ENCODE measurements at places on chromosomes 5 and 9.

- DNase-seq, result no peak
Observed at GRCh38 chr5:102795526-102795925, 40.4 kb downstream of the PAM start.

GRCh38 chr5:125612181-125612721 is 811.0 kb upstream of the GRAMD2B start:
- DNase-seq, result no peak

- DNase-seq, result no peak
Observed at GRCh38 chr5:102283102-102283797, 12.8 kb downstream of the SLCO4C1 start.

DNA sequence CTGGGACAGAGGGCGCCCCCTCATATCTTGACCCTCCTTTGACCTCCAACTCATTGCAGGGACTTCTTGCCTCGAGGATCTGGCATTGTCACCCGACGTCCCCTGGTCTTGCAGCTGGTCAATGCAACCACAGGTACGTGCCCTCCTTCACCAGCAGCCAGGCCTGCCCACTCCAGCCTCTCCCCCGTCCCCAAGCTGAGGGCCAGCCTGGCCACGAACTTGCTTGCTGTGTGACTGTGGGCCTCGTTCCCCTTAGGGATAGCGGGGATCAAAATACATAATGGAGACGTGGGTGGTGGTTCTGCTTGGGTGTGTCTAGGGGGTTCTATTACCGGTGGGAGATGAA is 15.0 kb downstream of the DNM1 start:
- no peak for DNase-seq

DNA sequence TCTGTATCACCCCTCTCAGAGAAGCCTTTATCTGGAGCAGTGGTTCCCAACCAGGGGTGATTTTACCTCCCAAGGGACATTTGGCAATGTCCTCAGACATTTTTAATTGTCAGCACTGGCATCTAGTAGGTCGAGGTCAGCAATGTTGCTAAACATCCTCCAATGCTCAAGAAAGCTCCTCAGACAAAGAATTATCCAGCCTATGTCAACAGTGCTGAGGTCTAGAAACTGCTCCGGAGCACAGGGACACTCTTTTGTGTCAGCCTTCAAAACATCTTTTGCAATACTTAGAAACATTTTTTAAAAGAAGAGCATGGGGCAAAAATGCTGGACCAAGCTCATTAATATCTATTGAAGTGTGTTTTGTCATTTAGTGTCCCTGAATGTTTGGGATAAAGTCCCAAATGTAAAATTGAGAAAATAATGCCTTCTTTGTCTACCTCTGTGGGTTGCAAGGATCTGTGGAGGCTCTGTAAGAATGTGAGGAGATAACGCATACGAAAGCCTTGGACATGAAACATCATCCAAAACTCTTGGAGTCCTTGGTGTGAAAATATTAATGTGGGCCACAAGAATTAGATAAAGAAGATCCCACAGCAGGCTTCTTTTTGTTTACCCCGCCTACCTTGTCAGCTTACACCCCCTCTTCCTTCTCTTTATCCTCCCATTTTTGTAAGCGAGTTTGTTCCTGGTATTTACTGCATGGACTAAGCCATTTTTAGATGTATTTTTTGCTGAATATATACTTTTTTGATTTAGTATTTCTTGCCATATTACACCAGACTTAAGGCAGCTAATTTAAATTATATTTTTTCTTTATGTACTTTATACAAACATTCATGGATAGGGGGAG is 193.5 kb downstream of the CD180 start:
- DNase-seq, result no peak

DNA sequence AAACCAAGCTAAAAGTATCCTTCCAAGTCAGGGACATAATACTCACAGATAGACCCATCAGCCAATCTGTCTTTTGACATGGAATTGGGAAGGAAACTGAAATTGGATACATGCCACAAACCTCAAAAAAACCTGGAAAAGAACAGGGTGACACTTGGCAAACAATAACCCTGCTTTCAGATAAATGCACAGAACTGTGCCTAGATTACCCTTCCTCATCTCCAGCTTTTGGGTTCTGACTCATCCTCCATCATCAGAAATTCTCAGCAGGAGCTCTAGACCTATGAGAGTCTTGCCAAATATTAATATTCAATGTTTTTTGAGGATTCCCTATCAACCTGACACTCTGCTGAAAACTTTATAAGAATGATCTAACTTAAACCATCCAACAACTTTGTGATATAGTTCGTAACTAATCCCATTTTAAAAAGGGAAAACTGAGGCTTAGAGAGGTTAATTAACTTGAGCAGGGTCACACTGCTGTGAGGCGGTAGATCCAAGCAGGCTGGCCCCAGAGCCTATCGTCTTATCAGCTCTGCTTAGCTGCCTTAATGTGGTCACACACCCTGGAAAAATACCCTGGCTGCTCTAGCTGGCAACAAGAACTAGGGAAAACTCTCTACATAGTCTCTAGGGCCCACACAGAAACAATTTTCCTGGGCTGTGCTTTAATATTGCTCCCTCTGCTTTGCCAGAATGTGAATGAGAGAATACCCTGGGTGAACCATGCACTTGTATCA is 157.0 kb upstream of the TRPC7 start:
- DNase-seq, result no peak

- DNase-seq, result no peak
Observed at GRCh38 chr9:129441852-129442251, 179.0 kb downstream of the C9orf50 start.

DNA sequence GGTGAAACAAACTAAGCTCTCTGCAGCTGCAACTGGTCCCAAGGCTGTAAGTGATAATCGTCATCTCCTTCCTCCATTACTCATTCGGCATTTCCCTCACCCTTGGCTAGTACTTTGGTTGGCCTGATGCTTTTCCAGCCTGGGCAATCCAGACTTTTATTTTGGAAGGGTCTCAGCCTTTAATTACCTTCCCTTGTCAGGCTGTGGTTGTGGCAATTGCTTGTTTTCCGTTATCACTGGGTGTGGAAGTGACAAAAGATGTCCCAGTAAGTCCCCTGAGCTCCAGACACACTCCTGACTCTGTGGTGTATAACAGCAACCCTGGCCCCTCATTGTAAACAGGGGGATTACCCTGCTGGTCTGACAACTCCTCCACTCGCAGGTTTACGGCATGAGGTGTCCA is 6.3 kb upstream of the FAF2 start:
- no peak for DNase-seq

DNA sequence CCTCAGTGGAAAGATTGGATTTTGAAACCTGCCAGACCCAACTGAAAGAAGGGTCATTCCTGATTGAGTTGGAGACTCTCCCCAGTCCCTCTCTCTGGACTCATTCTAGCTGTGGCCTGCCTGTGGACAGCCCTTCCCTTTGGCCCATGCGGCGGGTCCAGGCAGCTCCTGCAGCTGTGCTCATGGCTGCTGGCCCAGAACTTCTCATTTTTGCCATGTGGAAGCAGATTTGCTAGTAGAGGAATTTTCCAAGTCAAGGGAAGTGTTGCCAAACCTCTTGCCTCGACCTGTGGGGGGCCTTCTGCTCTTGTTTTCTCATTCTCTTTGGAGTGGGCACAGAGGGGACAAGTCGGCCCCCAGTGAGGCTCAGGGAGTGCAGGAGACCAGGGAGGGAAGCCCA is 89.2 kb downstream of the ANKRD33B start:
- DNase-seq, result no peak

DNA sequence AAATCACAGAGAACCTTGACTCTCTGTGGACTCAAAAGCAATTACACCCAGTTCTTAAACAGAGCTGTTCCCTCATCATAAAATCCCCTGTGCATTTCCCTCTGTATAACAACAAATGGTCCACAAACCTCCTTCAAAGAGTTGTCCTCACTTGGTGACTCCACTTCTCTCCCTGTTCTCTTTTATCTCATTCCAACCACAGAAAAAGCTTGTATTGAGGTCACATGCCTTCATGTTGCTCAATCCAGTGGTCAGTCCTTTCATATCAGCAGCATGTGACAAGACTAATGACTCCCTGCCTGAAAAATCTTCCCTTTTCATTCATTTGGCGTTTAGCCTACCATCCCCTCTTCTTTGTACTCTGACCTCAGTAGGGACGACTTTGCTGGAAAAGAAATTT is 158.0 kb downstream of the DEPDC1B start:
- DNase-seq, result no peak

DNA sequence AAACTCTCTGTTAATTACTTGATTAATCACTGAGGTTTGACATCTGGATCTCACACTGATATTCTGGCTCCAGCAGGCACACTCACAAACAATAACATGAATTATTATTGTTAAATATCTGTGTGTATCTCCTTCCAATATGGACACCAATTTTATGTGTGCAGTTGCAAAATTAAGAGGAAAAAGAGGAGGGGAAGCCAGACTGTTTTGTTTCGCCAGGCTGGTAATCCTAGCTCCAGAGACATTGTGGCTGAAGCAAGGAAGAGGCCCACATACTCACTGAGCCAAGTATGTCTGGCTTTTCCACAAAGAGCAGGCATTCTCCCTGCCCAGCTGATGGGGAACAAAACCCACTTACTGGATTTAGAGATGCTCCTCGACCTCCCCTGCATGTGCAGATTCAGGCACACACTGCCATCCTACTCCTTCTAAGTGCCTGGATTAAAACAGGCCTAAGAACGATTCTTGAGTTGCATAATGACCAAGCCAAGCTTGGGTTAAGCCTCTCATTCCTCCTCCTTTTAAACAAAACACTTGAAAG is 181.9 kb downstream of the ESM1 start:
- DNase-seq, result no peak

DNA sequence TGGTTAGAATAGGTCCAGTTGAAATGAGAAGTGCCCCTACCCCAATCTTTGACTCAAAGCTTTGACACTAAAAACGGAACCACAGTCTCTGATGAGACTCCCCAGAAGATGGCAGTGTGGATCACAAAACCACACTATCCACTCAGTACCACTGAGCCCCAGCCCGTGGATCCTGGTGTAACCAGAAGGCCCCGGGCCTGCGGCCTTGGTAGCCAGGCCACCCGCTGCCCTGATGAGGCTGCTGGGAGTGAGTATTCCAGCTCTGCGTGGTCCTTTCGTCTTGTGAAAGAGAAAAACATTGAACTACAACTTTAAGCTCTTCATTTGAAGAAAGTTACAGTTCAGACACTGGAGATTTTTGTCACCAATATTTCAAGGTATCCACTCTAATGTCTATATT is 42.2 kb upstream of the FBP1 start:
- DNase-seq, result no peak

DNA sequence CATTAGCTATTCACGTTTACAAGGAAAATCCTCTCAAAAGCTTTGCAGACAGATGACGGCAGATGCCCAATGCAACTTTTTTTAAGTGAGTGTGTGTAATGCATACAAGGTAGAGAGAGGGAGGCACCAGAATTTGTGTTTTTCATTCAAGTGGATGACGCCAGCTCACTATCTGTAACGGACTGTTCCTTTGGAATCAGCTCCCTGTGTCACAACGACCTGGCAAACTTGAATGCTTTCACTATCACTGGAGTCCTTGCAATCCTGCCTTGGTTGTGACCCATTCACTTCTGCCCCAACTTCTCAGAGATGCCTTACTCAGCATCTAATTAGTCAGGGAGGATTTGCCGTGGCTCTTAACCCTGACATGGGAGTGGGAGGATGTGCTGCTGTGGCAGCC is 148.5 kb downstream of the BNC2 start:
- DNase-seq, result no peak

DNA sequence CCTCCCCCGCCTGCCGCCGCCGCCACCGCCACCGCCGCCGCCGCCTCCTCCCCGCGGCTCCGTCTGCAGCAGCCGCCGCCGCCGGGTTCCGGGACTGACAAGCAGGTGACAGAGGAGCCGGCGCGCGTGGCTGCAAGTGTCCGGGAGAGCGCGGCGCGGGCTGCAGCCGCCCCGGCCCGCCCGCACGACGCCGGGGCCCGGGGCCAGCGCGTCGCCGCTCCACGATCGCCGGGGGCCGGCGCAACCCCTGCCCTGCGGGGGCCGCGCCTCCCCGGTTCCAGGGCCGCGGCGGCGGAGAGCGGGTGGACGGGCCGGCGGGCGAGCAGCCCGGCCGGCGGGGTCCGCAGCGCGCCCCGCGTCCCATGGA is 343 bp downstream of the LMX1B start:
- DNase-seq, result no peak

DNA sequence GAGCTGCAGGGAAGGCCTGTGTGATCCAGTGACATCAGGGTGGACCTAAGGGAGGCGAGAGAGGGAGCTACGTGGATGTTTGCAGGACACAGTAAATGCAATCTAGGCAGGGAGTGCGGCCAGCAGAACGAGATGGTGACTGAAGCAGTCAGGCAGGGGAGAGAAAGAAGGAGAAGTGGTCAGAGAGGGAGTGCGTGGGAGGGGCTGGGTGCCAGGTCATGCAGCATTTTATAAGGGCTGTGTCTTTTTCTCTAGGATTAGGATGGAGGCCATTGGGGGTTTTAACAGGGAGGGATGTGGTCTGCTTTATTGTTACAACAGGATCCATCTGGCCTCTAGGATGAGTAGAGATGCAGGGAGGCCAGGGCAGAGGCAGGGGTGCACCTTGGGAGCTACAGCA is 80.4 kb downstream of the DCP2 start:
- no peak for DNase-seq

DNA sequence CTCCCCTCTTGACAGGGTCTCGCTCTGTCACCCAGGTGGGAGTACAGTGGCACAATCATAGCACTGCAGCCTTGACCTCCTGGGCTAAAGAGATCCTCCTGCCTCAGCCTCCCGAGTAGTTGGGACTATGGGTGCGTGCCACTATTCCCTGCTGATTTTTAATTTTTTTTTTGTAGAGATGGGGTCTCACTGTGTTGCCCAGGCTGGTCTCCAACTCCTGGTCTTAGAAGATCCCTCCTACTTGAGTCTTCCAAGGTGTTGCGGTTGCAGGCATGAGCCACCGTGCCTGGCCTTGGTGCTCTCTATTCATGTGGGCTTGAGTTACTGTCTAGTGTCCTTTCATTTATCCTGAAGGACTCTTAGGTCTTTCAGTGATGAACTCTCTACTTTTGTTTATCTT is 24.1 kb downstream of the EHMT1 start:
- DNase-seq, result no peak
